ENCODE measurements at places on chromosomes 6 and 20.

- no peak for DNase-seq
Measured at GRCh38 chr6:11623272-11623671, 85.7 kb downstream of the TMEM170B start.

DNA sequence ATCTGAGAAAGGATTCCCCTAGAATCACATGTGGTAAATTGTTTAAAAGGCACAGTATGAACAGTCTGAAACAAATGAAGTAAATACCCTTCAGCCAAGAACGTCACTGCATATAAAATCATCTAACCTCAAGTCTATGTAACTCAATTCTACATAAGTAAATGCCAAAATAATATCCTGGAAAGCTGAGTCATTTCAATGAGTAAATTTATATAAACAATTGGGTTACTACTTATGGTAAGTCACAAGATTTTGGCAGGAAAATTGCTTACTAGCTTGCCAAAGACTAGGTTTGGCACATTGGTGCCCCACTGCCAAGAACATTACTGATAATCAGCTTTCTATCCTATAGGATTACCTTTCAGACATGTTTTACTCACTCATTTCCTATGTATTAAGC is 8.4 kb downstream of the GMDS start:
- no peak for DNase-seq

GRCh38 chr6:128690063-128690462 is 169.7 kb upstream of the PTPRK start:
- DNase-seq = no peak

GRCh38 chr6:123715006-123715863 is 78.5 kb upstream of the TRDN start:
- DNase-seq = peak; percentile 5

GRCh38 chr6:128672023-128672422 is 151.6 kb upstream of the PTPRK start:
- no peak for DNase-seq

- DNase-seq = no peak
Measured at GRCh38 chr6:18081025-18081668, 41.3 kb downstream of the NHLRC1 start.

DNA sequence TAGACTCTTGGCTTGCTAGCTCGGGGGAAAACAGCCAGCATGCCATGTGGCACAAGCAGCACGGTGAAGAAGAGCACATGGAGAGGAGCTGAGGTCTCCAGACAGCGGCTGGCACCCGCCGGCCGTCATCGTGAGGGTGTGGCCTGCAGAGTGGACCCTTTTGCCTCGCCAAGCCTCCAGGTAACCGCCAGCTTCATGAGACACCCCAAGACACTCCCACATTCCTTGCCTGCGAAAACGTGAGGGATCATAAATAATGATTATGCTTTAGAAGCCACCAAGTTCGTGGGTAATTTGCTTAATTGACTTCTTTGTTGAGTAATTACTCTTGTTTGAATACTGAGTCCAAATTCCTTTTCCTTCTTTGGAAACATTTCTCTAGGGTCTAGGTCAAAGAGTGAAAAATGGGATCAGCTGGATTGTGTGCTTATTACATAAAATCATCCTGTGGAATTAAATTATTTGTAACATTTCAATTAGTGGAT is 23.2 kb downstream of the FAM50B start:
- DNase-seq = no peak

Measured in CD4-positive, alpha-beta T cell treated with Interleukin-1 beta for 1 hour (primary cell).